Stimulated activated CD4-positive, alpha-beta T cell treated with anti-CD3 and anti-CD28 coated beads, Interleukin-15, amount 100 ng/mL, for 1 hour (primary cell): ENCODE measurements at places on chromosomes 2 and 18.

DNA sequence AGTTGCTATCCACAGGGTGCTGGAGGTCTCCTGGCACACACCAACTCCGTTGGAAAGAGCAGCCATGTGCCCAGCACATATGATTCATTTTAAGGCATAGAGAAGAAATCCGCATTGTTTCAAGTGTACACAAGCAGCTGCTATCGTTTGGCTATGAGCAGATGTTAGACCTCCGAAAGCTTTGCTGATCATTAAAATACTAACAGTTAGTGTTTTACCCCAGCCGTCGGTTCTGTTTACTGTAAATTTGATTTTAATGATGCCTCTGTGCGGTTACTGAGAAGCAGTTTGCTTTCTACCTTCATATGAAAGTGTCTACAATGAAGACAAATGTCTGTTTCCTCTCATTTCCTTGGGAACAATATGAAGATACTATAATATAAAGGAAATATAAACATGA, 154.9 kb downstream of the PTGR3 start:
- no peak for DNase-seq

DNA sequence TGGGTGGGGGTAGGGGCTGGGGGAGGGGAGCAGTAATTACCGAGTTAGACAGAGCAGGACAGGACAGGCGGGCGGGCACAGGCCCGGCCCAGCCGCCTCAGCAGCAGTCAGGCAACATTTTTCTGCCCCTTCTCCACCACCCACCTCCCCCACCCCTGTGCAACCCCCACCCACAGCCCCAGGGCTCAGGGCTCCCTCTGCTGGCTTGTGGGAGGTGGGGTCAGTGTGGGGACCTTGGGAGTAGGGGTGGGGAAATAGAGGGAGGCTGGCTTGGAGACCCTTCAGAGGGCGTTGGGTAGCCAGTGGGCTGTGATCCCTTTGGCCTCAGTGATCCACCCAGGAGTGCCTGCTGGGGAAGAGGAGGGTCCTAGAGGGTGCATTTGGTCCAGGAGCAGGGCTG, 6.4 kb downstream of the WNT6 start:
- DNase-seq = no peak

- DNase-seq = no peak
Observed at GRCh38 chr2:35035883-35036282, 1319.7 kb upstream of the CRIM1 start.

DNA sequence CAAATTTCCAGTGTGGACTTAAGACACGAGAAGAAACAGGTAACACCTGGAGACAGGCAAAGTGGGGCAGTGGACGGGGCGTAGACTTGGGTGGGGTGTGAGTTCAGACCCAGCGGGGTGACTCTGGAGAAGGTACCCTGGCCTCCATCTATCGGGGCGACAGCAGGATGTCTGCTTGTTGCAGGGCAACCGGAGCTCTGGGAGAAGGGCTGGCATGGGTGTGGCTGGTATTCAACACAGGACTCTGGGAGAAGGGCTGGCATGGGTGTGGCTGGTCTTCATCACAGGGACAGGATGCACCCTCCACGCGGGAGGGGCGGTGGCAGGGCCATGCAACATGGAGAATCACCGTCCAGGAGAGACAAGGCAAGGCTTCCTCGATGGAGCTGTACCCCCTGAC, 198.5 kb downstream of the HDAC4 start:
- no peak for DNase-seq

- DNase-seq = no peak
Observed at GRCh38 chr2:20250436-20250835, 25.5 kb upstream of the SDC1 start.
